ENCODE measurements at places on chromosomes 1 and 21. TPM values are rescaled to one million over a fixed set of nuclear protein-coding genes. Genes with fewer than 3 reads are reported as not detected.

CERS2 gene
- 92.8 TPM for total RNA-seq

GRCh38 chr1:119551218-119551617, 44.2 kb downstream of the HSD3B1 start:
- no peak for DNase-seq

- no peak for DNase-seq
Measured at GRCh38 chr1:117122330-117123025, 929 bp upstream of the TRIM45 start.

PPP1R15B gene
- 79.2 TPM for total RNA-seq

GRCh38 chr1:227263869-227264268, 54.4 kb downstream of the CDC42BPA start:
- no peak for DNase-seq

ESRRG gene
- not detected for total RNA-seq

DNA sequence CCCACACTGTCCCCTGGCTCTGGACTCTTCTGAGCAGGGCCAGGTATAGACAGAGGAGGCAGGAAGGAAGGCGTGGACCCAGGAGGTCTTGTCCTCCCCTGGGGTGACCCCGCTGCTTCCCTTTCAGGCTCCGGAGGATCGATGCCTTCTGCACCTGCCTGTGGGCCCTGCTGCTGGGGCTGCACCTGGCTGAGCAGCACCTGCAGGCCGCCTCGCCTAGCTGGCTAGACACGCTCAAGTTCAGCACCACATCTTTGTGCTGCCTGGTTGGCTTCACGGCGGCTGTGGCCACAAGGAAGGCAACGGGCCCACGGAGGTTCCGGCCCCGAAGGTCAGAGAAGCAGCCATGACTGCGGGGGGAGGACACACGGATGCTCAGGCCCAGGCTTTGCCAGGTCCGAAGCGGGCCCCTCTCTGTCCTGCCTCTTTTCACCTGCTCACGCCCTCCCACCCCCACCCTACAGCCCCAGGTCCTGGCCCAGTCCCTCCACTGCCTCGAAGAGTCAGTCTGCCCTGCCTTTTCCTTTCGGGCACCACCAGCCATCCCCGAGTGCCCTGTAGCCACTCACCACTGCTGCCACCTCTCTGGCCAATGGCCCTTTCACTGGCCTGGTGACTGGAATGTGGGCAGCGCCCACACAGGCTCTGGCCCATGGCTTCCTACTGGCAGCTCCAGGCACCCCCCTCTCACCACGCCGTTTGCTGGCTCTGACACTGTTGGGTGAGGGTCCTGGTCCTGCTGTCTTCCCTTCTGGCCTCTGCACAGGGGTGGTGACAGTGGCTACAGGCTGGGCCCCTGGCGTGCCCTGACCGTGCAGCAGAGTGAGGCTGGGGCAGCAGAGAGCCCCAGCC, 13.5 kb downstream of the TMEM201 start:
- no peak for DNase-seq

DNA sequence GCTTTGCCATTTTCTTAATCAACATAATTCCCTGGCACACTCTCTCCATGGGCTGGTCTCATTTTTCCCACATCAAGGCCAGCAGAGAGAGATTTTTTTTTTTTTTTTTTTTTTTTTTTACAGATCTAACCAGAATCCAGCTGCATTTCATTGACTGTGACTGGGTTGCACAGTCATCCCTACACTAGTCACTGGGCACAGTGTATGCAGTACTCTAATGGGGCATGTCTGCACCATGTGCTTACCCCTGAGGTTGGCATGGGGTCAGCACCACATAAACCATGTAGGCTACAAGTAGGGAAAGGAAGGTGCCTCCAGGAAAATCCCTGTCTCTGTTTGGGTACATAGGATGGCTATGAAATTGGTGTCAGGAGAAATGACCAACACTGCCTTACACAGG, 64.1 kb upstream of the LRP8 start:
- DNase-seq = no peak

DNA sequence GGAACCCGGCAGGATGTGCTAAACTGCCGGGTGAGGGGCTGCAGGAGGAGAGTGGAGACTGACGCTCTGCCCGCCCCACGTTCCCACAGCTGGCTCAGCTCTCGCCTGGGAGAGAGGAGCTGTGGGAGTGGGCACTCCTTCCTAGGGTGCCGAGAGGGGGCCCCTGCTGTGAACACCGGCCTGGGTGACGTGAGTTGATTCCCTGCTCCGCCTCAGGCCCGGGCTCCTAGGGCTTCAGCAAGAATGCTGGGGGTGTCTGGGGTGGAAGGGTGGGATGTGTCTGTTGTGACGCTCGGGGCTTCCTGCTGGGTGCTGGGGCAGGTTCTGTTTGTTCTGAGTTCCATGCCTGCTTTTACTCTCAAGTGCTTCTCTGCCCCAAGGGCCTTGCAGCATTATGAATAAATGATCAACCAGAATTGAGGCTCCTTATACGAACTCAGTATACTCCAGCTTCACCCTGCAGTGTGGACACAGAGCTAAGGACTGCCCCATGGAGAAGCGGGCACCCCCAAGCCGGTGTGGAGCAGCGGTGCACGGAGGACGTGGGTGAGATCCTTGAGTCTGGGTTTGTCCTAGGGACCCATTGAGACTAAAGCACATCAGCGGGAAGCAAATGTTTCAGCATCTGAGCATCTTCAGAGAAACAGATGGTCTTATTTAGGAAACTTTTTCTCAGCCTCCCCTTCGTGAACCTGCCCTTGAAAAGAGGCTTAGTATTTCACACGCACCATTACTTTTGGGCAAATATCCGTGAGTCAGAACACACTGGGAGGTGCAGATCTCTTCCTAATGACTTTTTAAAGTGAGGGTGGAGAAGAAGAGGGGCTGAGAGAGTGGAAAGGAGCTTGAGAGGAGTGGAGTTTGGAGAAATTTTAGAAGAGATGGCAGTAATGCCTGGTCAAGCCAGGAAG, 41.7 kb downstream of the SYT6 start:
- no peak for DNase-seq

DNA sequence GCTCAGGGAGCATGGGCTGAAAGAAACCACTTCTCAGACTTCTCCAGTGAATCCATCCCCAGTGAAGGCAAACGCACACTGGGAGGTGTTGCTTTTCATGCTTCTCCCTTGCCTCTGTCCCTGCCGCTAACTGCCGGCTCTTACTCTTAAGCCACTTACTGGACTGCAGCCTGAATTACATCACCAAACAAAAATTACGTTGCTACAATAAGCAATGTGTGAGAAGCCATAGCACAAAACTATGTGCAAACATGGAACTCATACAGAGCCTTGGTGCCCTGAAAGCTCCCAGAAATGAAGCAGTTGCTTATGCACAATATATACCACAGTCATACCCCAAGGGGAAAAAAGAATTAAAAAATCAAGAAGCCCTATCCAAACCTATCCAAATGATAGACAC, 375.2 kb downstream of the KCNH1 start:
- DNase-seq = no peak

AIM2 gene
- total RNA-seq = 30.8 TPM

DNA sequence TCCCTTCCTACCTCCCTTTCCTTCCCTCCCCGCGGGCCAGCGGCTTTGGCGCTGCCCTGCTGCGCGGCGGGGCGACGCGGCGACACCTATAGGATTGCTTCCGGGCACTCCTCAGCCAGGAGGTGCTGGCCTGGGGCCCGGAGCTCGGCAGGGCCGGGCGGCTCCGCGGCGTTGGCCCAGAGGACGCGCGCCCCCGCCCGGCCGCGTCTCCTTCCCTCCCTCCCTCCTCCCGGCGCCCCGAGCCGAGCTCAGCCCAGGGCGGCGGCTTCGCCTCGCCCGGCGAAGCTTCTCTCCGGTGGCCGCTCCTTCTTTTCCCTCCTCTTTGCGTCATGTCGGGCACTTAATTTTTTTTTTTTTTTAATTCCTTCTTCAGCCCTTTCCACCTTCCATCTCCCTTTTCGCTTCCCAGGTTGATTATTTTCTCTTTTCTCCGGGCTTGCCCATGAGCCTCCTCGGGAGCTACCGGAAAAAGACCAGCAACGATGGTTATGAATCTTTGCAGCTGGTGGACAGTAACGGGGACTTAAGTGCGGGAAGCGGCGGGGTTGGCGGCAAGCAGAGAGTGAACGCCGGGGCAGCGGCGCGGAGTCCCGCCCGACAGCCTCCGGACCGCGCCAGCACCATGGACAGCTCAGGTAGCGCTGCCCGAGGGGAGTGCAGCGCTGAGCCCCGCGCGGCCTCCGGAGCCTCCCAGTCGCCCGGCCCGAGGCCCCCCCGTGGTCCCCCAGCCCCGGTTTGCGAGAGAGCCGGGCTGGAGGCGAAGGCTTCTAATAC, at the start of gene DNAJC6:
DNAJC6 (plus strand) TSS at position 240 of the 774 bp plus-strand sequence; CDS start at position 443, 203 bp downstream.
- DNase-seq = no peak

DNA sequence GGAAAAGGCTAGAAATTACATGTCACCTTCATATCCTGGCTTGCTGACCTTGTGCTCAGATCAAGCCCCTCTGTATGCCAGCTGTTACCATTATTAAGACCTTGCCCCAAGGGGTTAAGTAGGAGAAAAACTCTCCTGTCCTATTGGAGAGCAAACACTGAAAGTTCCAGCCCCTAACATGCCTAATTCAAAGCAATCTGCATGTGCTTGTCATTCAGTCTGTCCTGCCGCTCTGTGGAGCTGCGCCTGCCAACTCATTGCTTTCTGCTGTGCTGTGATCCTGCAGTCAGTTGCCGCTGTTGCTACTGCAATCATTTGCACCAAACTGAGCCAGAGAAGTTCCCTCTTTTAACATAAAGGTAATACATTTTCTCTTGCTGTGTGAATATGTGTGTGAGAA, 113.4 kb downstream of the DISP1 start:
- DNase-seq = no peak

GRCh38 chr21:45892916-45893739, 88.4 kb upstream of the COL6A1 start:
- DNase-seq = no peak

Measured in OCI-LY7 (cell line).